Calu3 (cell line): ENCODE measurements at places on chromosomes 16 and 17. TPM values are rescaled to one million over a fixed set of nuclear protein-coding genes. Genes with fewer than 3 reads are reported as not detected.

ABCC6 gene
- 3.7 and 5.8 TPM in 2 replicates for total RNA-seq

RNF157 gene
- 15.3 and 17.6 TPM in 2 replicates for total RNA-seq

HERPUD1 gene
- 111 and 116 TPM in 2 replicates for total RNA-seq

NACA2 gene
- not detected in 2 replicates for total RNA-seq

DNA sequence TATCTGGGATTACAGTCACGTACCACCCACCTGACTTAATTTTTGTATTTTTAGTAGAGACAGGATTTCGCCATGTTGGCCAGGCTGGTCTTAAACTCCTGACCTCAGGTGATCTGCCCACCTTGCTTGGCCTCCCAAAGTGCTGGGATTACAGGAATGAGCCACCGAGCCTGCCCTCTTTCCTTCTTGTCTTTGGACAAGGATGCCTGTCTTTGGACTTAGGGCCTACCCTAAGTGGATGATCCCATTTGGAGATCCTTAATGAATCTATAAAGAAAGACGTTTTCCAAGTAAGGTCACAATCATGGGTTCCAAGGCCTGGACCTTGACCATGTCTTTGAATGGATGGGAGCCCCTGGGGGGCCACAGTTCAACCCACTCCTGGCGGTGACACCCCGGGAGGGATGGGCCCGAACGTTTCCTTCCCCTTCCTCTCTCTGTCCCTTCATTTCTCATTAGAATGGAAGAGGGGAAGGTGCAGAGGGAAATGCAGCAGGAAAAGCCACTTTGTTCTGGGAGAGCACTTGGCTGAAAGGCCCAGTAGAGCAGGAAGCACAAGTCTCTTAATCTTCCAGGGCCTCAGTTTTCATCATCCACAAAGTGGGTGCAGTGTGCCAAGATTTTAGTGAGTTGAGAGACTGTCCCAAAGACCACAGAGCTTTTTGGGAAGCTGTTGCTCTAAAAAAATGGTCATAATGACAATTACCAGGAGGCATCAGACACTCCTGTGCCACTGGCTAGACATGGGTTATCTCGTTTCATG, 353.3 kb downstream of the SEC14L1 start:
- H3K4me1 ChIP-seq = no peaks in the 10 kb centered on the region
- H3K36me3 ChIP-seq = peaks cover 65% of the 10 kb centered on the region

- peaks cover 17% of the 10 kb centered on the region for H3K27me3 ChIP-seq
- H3K36me3 ChIP-seq = no peaks in the 10 kb centered on the region
- H3K4me3 ChIP-seq = no peak overlapping the region
- H3K4me1 ChIP-seq = no peaks in the 10 kb centered on the region
- no peak for DNase-seq
These were observed 139.3 kb downstream of the GAS7 start for GRCh38 chr17:10058921-10059683.

DNA sequence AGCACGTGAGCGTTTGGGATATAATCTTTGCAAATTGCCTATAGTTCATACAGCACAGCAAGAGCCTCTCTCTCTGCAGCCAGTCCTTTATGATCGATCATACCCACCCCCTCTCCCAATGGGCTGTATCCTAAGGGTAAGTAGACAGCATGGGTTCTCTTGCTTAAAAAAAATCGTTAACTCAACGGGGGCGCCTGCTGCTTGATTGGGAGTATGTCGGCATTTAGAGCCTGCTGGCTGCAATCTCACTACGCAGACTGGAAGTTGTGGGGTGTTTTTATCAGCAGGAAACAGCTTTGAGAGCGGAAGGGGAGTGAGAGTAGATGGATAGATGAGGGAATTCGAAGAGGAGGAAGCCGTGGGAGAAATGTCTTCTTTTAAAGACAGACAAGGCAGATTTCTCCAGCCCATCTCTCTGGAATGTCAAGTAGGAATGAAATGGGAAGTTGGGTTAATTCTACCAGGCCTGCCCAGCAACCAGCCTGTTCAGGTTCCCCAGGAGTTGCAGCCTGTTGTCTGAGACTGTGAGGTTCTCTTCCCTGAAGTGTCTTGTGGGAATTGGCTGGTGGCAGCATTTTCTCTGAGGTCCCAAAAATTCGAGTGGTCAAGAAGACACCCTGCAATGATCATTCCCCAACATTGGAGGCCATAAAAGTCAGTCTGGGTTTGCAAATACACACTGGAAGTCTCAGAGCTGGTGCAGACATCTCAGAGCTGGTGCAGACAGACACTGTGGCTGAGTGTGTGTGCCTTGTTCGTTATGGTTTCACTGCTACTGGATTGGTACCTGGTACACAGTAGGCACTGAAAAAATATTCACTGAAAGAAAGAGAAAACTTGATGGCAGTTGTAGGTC, 65.6 kb downstream of the PRKCB start:
- H3K27ac ChIP-seq = no peak overlapping the region
- no peaks in the 10 kb centered on the region for H3K36me3 ChIP-seq
- no peak overlapping the region for H3K4me3 ChIP-seq
- no peak for DNase-seq
- peaks cover 78% of the 10 kb centered on the region for H3K27me3 ChIP-seq

- H3K36me3 ChIP-seq = no peaks in the 10 kb centered on the region
- H3K27me3 ChIP-seq = no peaks in the 10 kb centered on the region
- no peaks in the 10 kb centered on the region for H3K4me1 ChIP-seq
These were observed 57.4 kb upstream of the COX10 start for GRCh38 chr17:14011740-14012405.

DNA sequence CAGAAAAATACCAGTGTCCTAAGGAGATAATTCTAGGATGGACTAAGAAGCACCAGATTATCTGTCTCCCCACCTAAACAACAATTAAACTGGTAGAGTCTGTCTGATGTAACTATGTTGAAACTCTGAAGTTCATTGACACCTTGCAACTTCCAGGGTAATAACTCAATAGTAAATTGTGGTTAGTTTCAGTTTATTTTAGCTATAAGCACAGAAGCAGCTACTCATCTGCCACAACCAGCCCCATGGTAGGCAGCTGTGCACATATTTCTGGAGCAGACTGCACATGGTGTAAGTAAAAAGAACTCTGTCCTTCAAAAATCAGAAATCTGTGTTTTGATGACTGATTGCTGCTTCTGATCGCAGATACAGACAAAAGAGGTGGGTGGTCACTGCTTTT, 852.1 kb downstream of the CDH11 start:
- H3K27ac ChIP-seq = no peak overlapping the region
- no peak overlapping the region for H3K4me3 ChIP-seq
- no peaks in the 10 kb centered on the region for H3K36me3 ChIP-seq
- no peak for DNase-seq

DNA sequence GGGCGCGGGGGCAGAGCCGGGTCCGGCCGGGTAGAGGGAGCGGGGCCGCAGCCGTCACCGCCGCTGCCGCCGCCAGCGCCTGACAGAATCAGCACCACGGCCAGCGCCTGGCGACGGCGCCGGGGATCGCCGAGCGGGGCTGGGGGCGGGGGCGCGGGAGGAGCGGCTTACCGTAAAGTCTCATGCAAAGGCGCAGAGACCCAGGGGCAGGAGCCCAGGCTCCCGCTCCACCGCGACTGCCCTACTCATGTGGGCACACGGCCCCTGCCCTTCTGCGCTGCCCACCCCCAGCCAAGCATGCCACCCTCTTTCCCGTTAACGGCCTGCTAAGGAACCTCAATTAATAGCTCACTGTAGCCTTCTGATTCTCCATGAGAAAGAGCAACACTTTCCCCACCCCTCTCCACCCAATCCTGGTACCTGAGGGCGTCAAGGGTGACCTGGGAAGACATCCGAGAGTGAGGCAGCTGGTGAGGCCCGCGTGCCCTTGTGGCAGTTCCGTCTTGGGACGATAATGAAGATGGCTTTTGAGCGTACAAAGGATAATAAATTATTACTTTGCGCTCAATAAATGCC, at the start of gene SEZ6:
TSS of gene SEZ6 (minus strand) at position 98 of the 576 bp plus-strand sequence. CDS start 164 bp downstream, outside the sequence.
- H3K27me3 ChIP-seq = peaks cover 96% of the 10 kb centered on the region
- H3K4me3 ChIP-seq = no peak within 1 kb of the TSS
- H3K4me1 ChIP-seq = no peaks in the 10 kb centered on the region
